Liver (tissue), 10 donors: ENCODE measurements at places on chromosomes 2 and 18.

DNA sequence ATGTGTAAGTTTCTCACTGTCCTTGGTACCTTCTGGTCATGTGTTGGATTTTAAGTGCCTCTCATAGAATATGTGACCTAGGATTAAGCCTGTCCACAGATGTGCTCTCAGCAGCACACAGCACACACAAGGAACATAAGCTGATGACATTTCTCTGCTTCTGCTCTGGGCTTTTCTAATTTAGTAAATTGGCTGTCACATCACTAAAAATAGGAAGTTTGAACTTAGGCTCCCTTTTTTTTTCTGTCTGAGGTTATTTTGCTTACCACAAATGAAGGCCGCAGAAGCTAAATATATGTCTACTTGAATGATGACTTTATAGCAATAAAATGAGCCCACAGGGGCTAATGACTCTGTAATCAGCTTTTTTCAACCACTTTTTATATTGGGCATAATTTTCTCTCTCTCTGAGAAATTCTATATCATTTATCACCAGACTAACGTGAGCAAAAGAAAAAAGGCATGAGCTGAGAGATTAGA lies 150.2 kb upstream of the KLHL14 start:
- no peak for DNase-seq

- DNase-seq: no peak
Observed at GRCh38 chr2:118913131-118913802, 28.7 kb upstream of the MARCO start.

- no peak for DNase-seq
Observed at GRCh38 chr18:62999392-62999791, 284.1 kb downstream of the PHLPP1 start.

- no peak for DNase-seq
Observed at GRCh38 chr2:52970642-52971041, 797.0 kb upstream of the CHAC2 start.

GRCh38 chr2:27652790-27653189 lies 10.6 kb downstream of the SUPT7L start:
- DNase-seq: no peak

GRCh38 chr18:35029770-35030169 lies 11.4 kb upstream of the MAPRE2 start:
- no peak for DNase-seq

GRCh38 chr2:205531489-205532148 lies 150.7 kb upstream of the NRP2 start:
- no peak for DNase-seq

DNA sequence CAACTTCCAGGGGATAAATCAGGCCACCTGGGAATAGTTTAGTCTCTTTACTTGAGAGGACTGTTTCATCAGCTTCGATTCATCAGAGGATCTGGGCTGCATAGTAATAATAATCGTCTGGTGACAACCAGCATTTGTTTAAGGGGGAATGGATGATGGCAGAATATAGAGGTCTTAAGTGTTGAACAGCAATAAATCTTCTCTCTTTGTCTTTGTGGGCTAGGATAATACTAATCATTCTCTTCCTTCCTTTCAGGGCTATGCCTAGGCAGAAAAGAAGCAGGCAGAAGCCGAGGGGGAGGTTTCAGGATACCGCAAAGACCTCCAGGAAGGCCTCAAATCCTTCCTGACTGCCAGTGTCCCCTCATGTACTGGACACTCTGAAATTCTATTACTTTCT lies 150.4 kb upstream of the GAREM1 start:
- DNase-seq: no peak

- DNase-seq: no peak
Observed at GRCh38 chr2:9675415-9676351, 44.9 kb upstream of the YWHAQ start.

DNA sequence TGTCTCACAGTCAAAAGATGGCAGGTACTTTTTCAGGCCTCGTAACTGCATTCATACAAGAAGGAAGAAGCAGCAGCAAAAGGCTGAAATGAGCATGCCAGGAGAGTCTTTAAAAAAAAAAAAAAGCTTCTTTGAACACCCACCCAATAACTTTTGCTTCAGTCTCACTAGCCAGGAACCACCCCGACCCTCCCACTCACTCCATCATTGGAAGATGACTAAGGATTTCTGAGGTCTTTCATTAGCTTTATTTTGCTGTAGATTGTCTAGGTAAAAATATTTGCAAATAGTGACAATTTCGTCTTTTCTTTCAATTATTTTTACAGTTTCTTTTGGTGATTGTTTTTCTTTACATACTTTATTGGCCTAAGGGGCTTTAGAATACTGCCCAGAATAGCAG lies 37.9 kb downstream of the RBBP8 start:
- DNase-seq: no peak

GRCh38 chr2:212024040-212024439 lies 514.6 kb downstream of the ERBB4 start:
- no peak for DNase-seq

DNA sequence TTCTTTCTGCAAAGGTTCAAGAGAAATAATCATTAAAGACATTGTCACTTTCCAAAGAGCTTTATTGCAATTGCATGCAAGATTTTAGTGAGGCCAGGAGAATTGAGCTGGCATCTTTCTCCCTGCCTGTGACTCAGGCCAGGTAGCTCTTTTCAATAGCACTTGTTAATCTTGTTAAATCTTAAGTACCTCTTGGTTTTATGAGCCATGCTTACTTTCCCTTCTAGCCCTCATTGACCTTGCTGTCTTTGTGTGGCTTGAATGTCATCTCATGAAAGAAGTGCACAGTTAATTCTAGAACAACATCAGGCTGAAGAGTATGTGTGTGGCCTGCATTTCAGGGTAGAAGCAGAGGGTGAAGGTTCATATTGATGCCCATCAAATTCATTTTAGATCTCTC lies 14.8 kb upstream of the LGALSL start:
- no peak for DNase-seq

- DNase-seq: no peak
Observed at GRCh38 chr2:74081030-74081762, 66.5 kb downstream of the BOLA3 start.

GRCh38 chr18:7447318-7448028 lies 119.6 kb upstream of the PTPRM start:
- no peak for DNase-seq

GRCh38 chr2:230564805-230565779 lies 147.6 kb upstream of the CAB39 start:
- no peak for DNase-seq

DNA sequence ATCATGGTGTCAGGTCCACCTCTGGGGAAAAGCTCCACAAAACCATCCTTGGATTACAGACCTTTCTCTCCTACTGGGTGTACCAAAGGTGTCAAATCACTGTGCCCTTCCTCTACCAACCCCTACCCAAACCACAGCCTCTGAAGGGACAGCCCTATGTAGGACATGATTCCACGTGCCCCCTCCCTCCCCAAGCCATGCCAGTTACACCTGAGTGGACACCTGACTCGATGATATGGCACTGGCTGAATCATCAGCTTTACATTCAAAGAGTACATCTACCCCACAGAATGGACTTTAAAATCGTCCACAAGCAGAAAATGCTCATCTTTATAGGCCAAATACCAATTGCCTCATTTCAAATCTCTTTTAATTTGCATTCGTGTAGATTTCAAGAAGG lies 26.0 kb downstream of the TRABD2A start:
- no peak for DNase-seq

- no peak for DNase-seq
Observed at GRCh38 chr2:208266553-208266893, 468 bp downstream of the PIKFYVE start.

DNA sequence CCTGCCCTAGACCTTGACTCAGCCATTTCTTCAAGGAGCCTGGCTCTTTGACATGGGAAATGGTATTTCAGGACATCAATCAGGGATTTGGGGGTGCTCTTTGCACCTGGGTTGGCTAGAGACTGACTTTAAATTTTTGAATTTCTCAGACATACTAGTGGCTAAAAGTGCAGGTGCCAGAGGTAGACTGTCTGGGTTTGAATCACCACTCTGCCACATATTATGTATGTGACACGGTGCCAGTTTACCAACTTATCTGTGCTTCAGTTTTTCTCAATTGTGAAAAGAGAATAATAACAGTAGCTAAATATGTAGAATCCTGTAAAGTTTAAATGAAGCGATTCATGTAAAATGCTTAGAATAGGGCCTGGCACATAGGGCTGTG lies 49.2 kb upstream of the RTN4 start:
- DNase-seq: no peak

DNA sequence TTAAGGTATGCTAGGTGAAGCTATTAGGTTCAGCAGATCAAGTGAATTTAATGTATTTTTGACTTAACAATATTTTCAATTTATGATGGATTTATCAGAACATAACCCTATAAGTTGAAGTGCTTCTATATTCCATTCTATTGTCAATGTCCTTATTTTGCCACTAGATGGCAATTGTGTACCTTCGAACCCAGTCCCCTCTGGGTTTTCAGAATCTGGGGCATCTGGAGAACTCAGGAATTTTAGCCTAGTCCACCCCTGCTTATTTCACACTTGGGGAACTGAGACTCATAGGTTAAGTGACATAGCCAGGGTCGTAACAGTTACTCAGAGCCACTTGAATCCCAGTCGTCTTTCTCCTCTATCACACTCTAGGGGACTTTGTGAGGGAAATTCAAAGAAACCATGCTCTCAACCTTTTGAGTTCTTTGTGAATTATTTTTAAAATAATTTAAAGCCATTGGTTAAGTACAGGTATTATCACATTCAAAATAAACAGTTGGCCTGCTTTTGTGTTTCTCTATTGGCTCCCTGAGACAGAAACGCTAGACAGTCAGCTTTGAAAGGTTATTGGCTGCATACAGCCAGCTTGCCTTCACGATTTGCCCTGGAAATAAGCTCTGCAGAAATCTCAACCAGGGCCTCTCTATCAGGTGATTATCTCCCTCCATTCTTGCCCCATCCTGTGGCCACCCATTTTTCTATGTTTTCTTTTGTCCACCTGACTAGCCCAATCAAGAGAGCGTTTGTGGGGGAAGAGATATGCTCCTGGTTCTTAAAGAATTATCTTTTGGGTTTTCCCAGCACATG lies 145.0 kb downstream of the TTC27 start:
- no peak for DNase-seq

GRCh38 chr2:60745761-60746160 lies 10.3 kb upstream of the PAPOLG start:
- DNase-seq: no peak

DNA sequence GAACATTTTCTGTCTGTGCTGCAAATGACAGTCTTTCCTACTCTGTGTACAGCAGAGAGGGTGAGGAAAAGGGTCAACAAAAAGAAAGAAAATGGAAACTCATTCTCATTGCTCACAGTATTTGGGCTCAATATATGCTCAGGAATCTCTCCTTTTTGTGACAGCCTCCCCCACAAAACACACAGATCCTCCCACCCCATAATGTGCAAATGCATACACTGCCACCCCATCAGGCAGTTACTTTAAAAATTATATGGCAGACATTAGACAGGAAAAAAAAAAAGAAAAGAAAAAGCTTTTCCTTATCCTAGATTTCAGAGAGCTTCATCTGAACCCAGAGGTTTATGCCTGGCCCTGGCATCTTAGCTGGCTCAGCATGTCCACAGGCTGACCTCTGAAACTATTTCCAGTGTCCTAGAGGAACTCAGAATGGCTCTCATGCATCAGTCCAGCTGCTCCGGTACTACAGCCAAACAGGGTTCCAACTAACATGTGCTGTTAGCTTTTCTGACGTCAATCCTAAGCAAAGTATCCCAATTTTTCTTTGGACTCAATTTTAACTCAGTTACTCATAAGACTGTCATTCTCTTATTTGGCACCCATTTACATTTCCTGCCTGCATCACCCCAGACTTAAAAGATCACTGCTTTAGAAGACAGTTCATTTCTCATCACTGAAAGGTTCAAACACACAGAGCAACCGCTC lies 105.9 kb downstream of the RBMS1 start:
- DNase-seq: no peak

DNA sequence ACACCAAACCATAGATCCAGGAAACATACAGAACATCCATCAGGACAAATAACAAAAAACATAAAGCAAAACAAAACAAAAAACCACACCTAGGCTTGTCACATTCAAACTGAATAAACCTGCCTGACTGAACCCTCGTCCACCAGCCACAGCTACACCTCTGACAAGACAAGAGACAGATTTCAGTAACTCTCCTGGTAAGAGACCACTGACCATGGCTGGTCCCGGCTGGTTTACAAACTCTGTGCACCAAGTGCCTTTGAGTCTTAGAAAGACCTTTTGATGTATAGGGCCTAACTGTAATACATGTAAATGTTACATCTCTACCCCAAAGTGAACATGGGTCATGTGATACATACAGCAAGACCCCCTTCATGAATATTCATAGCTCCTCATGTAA lies 4.8 kb upstream of the SLC66A2 start:
- no peak for DNase-seq

DNA sequence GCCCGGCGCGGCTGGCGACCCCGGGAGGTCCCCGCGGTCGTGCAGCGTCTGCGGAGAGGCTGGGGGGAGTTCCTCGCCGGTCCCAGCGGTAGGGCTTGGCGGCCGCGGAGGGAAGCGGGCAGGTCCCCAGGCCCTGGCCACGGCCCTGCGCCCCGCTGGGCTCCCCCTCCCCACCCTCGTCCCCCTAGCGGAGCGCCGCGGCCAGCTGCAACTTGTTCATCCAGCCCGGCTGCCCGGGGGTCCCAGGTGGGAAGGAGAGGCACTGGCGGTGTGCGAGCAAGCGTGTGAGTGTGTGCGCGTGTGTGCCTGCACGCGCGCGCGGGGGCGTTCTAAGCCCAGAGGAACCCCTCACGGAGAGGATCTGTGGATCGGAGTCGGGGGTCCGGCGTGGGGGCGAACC lies 1.3 kb downstream of the PTPRM start:
- peak; percentile 53 for DNase-seq

DNA sequence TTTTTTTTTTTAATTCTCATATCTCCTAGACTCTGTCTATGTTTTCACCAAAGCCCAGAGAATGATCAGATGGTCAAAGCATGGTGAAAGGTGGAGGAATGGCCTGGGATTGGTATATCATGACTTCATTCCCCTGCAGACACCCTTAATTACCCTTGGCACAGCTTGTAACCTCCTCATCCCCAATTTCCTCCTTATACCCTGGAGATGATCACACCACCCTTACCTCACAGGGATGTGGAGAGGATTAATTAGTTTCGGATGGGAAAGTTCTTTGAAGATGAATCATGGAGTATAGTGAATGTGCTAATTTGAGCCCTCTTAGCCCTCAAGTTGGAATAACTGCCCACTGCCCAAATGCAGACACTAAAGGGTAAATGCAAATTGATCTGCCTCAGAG lies 138.0 kb upstream of the LYPD6 start:
- no peak for DNase-seq
